Stimulated activated CD4-positive, alpha-beta T cell treated with anti-CD3 and anti-CD28 coated beads, TNF-alpha, amount 100 ng/mL, for 1 hour (primary cell): ENCODE measurements at places on chromosomes 13 and 19.

GRCh38 chr13:109715902-109716301 lies 70.5 kb downstream of the IRS2 start:
- no peak for DNase-seq

GRCh38 chr19:4467835-4468234 lies 4.3 kb upstream of the HDGFL2 start:
- no peak for DNase-seq

GRCh38 chr19:52070496-52070895 lies 21.9 kb upstream of the ZNF432 start:
- DNase-seq = no peak

- DNase-seq = no peak
These were observed 25.6 kb downstream of the LRCH1 start for GRCh38 chr13:46578590-46578975.

DNA sequence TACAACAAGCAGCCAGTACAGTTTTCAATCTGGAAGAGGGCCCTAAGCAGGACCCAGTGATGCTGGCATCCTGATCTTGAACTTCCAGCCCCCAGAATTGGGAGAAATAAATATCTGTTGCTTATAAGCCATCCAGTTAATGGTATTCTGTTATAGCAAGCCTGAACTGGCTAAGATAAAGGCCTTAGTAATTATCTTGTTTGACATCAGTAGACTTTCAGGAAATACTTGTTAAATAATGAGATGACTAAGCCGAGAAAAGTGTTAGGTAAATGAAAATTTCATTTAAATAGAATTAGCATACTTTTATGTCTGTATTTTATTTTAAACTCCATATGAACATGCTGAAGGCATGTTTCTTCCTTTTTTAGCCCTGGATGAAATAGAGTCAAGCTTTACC lies 188.2 kb downstream of the OLFM4 start:
- DNase-seq = no peak

- no peak for DNase-seq
These were observed 3.4 kb downstream of the CADM4 start for GRCh38 chr19:43636121-43636683.

DNA sequence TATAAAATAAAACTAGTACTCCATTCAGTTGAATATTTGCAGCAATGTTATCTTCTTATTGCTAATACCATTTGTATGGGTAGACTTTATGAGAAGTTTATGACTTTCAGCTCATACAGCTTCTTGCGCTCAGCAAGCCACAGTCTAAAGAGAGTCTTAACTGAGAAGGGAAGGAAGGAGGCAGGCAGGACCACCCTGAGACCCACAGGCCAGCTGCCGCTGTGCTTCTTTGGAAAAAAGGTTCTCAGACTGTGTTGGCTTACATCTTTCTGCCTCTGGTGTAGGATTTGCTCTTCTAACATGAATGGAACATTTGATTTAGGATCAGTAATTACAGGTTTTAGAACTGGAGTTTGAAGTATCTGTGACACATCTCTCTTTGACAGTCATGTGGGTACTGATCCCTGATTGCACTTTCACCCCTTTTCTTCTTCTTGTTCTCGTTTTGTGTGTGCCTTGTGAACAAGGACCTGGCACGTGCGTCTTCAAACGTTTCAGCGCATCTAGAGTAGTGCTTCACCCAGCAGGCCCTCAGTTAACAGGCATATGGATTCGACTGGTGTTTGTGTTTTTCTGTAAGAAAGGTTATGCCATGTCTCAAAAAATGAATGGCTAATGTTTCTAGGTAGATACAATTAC lies 7.1 kb upstream of the GPR18 start:
- no peak for DNase-seq

- DNase-seq = no peak
These were observed 197.8 kb downstream of the NALCN start for GRCh38 chr13:101218484-101218883.

GRCh38 chr19:17103177-17103576 lies 27.6 kb downstream of the MYO9B start:
- DNase-seq = no peak

DNA sequence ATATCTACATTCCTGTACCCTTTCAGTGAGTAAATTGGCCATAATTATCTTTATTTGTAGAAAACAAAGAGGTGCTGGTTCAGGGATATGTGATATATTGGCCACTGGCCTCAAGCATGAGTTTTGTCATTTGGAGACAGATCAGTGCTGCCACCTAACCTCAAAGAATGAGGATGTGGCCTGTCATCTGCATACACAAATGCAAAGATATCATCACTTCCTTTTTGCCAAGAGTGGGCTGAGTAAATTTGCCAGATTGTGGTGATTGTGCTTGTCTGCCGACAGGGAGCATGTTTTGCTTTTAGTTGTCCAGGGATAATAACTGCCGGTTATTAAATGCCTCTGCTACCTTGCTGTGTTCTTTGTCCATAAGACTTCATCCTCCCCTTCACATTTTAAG lies 44.2 kb downstream of the WASF3 start:
- DNase-seq = no peak

- no peak for DNase-seq
These were observed 34.6 kb downstream of the COL4A2 start for GRCh38 chr13:110341445-110342244.

GRCh38 chr19:51959791-51960190 lies 26.8 kb downstream of the ZNF350 start:
- no peak for DNase-seq

- no peak for DNase-seq
These were observed 85.3 kb upstream of the FNDC3A start for GRCh38 chr13:48890391-48890790.

DNA sequence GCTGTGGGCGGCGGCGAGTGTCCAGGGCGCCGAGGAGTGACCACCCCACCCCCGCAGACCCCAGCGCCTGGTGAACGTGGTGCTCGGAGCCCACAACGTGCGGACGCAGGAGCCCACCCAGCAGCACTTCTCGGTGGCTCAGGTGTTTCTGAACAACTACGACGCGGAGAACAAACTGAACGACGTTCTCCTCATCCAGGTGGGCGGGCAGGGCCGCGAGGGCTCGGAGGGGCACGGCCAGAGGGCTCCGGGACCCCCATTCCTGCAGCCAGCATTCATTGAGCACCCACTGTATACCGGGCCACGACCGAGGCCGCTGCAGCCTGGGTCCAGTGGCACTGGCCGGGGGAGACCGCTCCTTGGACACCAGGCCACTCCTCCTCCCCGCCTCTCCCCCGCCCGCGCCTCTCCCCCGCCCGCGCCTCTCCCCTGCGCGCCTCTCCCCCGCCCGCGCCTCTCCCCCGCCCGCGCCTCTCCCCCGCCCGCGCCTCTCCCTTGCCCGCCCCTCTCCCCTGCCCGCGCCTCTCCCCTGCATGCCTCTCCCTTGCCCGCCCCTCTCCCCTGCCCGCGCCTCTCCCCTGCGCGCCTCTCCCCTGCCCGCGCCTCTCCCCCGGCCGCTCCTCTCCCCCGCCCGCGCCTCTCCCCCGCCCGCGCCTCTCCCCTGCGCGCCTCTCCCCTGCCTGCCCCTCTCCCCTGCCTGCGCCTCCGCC lies 3.2 kb downstream of the PRTN3 start:
- DNase-seq = no peak

DNA sequence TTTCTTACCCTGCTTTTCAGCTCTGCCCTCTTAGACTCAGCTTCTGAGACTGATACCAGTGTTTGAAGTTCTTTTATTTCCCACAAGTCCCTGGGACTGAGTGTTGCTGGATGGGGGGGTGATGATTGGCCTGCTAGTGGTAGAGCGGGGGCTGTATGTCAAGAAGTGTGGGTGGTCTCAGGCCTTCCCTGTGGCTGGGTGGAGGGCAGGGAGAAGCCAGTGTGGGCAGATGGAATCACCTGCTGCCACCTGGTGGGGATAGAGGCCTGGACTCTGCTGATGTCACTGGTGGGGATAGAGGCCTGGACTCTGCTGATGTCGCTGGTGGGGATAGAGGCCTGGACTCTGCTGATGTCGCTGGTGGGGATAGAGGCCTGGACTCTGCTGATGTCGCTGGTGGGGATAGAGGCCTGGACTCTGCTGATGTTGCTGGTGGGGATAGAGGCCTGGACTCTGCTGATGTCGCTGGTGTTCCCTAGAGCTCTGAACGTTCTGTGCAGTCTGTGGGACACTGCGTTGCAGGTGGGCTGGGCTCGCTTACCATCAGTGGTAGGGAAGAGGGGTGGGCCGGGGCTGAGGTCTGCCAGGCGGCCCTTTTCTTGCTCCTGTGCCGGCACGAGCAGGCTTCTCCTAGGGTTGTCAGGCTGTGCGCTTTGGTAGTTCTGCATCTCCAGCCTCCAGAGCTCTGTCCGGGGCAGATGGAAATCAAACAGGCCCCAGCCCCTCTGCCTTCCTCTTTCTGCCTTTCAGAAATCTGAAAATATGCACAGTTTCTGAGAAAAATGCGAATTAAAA lies 101.3 kb downstream of the ARHGEF7 start:
- DNase-seq = no peak

- DNase-seq = no peak
These were observed 503.9 kb downstream of the GPC5 start for GRCh38 chr13:91902291-91902690.

DNA sequence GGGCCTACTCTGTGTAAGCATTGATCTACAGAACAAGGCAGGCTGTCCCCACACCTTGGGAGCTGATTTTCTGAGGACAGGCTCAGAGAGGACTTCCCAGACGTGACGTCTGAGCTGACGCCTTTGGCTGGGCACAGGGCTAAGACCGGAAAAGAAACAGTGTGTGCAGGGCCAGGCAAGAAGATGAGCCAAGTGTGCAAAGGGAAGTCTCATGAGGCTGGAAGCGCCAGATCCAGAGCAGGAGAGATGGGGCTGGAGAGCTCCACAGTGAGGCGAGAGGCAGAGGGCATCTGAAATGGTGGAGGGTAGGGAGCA lies 12.7 kb downstream of the IGLON5 start:
- no peak for DNase-seq

DNA sequence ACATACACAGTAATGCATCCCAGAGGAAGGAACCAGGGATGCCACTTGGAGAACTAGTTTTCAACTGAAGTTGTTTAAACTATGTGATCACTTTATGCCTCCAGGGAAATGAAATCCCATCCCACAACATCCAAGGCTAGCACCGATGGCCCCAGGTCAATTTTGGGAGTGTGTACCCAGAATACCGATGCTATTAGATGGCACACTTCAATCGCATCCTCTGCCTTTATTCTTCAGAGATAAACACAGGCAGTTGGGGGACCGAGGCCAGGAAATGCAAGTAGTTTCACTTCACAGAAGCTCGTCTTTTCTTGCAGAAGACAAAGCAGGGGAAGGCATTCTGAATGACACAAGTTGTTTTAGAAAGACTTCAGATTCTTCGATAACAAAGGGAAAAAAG lies 13.8 kb downstream of the STK24 start:
- no peak for DNase-seq

DNA sequence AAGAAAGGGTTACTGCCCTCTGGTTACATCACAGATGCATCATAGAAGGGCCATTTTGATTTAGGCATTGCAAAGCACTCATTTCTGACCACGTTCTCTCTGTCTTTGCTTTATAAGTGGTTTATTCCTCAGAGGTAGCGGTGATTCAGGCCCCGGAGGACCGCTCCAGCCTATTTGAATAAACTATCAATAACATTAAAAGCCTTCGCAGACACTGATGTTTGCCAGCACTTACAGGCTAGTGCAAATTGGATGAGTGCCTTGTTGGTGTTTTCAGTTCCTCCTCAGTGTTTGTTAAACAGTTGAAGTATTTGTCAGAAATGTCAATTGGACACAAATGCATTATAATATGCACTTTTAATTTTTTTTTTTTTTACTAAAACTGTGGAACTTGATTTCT lies 120.2 kb downstream of the RXFP2 start:
- DNase-seq = no peak

- DNase-seq = no peak
These were observed 16.1 kb upstream of the TLE2 start for GRCh38 chr19:3045191-3045590.

DNA sequence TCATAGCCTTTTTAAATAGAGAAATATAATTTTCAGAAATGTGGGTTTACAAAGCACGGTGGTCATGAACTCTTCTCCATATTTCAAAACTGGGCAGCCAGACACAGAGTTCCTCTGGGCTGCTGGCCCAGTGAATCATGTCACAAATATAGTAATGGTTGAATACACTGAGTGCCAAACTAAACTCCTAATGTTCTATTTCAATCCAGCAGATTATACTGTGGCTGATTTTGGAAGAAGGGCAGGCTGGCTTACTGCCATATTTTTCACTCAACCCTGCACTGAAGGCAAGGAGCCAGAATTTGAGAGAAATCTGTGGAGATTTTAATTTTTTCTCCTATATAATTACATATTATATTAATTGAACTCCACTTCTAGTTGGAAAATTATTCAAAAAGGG lies 17.0 kb upstream of the PRR20A start:
- DNase-seq = no peak

GRCh38 chr13:77896536-77896935 lies 22.1 kb downstream of the EDNRB start:
- no peak for DNase-seq

DNA sequence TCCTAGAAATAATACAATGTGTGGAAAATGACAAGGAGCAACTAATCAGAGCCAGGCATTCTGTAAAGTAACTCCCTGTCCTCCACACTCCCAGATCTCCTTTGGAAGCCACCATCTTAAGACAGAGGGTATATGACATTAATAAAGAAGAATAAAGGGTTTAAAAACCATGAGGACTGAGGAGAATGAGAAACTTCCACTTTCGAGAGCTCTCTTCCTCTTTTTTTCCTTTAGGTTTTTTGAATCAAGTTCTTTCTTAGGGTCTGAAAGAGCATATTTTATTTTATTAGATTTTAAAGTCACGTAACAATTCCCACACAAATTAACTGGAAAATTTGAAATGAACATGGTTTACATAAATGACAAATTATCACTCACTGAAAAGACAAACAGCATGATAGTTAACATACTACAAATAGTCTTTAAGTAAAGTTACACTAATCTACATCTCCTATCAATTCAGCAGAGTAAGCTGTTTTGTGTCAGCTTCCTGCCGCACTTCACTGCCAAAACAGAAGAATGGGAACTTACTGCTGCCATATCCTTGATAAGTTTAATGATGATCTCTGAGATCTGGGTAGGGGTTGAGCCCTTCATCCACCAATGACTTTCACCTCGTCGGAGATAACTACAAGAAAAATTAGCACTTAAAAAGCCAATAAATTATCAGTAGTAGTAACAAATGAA lies 38.6 kb upstream of the FBXL3 start:
- DNase-seq = no peak

- no peak for DNase-seq
These were observed 269.6 kb downstream of the TEX29 start for GRCh38 chr13:111589992-111590391.
